Tibial nerve (tissue), 4 donors: ENCODE measurements at places on chromosomes 5 and 9.

DNA sequence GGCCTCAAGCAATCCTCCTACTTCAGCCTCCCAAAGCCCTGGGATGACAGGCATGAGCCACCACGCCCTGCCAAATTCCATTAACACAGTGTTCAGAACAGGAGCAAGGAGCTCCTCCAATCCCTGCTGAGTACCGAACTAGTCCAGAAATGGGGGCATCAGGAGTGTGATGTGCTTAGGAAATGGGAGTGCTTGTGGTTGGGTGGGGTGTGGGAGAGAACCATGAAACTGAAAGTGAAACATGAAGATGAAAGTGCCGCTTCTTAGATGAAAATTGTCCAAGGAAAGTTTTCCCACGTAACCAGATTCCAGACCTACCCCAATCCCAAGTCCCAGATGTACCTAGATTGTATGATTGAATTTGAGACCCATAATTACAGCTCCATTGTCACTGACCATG lies 16.7 kb upstream of the ZNF131 start:
- no peak for DNase-seq

DNA sequence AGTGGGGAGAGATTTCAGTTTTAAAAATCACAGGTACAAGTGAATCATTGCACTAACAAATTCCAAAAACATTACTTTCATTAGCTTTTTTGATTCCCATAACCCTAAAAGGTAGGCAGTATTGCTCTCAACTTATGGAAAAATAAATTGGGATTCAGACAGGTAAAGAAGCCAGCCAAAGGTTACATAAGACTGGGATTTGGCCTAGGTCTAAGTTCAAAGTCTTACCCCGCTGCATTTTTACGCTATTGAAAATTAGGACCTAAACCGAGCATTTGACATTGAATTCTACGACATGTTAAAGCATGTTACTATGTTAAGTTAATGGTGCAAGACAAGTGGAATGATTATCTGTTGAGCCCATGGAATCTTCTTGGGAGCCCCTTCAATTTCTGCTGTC lies 89.6 kb downstream of the ENC1 start:
- no peak for DNase-seq

- no peak for DNase-seq
These were observed 818.5 kb upstream of the SEMA6A start for GRCh38 chr5:117393125-117393524.

GRCh38 chr9:14372437-14373335 lies 58.7 kb upstream of the NFIB start:
- no peak for DNase-seq

- DNase-seq = no peak
These were observed 285.9 kb downstream of the ARL15 start for GRCh38 chr5:54024466-54024865.

- DNase-seq = no peak
These were observed 19.8 kb downstream of the TXNDC8 start for GRCh38 chr9:110317911-110318310.

- DNase-seq = no peak
These were observed 468.7 kb upstream of the TYRP1 start for GRCh38 chr9:12224449-12224848.

DNA sequence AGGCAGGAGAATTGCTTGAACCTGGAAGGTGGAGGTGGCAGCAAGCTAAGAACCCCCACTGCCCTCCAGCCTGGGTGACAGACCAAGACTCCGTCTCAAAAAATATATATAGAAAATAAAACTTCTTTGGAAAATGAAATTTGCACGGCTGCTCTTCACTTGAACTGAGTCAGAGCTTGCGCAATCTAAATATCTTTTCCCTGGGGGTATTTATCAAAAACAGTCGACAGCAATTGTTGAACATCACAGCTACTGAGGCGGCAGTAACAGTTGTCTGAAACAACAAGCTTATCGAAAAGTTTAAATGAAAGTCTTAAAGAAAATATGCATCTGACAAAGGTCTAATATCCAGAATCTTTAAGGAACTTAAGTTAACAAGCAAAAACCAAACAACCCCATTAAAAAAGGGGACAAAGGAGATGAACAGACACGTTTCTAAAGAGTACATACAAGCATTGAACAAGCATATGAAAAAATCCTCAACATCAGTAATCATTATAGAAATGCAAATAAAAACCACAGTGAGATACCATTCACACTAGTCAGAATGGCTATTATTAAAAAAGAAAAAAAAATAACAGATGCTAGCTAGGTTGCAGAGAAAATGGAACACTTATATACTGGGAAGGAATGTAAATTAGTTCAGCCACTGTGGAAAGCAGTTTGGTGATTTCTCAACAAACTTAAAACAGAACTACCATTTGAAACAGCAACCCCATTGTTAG lies 153.6 kb upstream of the CDH9 start:
- DNase-seq = no peak

- DNase-seq = no peak
These were observed 14.2 kb downstream of the CCDC180 start for GRCh38 chr9:97321691-97322090.

- DNase-seq = no peak
These were observed 138.5 kb downstream of the SLIT3 start for GRCh38 chr5:169162407-169162806.

DNA sequence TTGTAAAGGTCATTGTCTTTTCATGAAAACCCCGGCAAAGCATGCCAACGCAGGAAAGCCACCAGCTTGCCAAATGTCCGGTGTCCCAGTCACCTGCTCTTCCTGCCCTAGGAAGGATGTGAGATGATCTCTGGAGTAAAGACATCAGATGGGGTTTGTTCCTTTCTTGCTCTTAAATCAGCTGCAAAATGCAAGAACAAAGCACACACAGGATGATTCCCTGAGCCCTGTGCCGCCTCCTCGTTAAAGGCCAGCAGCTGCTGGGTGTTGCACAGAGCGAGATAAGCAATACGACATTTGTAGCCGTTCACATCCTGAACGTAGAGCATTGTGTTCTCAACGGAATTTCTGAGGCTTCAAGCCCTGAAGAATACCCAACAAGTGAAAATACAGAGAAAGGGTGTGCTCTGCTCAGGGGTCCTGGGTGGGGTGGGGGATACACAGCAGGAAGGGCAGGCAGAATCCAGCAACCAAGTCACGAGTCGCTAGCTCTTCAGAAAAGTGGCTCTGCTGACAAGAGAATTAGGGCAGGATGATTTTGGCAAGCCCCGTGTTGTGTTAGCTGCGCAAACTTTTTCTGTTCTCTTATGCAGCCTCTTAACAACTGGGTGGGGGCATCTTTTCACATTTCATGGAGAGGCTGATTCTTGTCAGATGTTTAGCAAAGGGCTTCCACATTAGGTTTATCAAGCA lies 229.2 kb upstream of the MAP3K1 start:
- DNase-seq = peak; percentile 41

DNA sequence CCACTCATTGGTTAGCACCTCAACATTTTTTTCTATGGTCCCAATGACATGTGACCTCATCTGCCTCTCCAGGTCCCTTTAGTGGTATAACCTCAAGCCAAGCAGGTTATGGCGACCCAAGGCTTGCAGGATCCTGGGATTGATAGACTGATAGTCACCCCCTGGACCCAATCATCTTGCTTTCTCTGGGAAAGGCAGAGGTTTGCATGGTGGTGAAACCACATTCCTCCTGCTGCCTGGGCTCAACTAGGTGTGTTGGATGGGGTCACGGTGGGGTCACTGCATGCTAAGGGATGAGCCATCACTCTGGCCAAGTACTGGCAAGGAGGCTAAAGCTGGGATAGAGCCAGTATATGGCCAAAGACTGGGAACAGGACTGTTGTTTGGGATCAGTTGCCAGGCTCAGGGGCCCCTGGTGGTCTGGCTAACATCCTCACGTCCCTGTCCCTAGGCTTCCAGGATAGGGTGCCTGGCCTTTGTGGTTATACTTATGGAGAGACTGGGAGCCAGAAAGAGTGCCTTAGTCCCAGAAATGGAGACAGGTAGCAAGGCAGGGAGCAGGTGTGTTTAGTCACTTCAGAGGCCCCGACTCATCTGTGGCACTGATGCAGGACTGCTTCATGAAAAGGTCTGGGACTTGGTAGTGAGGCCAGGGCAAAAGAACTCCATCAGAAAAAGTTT lies 4.6 kb upstream of the SMIM32 start:
- DNase-seq = no peak

DNA sequence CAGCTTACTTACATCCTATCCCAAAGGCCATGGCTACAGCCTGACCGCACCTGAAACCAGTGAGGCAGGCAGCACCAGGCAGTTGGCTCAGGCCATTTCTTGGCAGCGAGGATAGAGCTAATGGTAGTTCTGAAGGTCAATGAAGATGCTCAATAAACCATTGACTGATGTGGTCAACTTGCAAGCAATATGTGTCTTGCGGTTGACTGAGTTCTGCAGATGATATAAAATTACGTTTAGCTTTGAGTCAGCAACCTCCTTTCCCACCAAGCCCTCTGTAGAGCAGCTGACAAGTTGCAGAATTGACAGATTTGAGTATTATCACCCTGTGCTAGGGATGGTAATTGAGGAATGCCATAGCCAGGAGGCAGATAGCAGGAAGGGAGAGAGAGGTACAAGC lies 189.0 kb upstream of the PUM3 start:
- no peak for DNase-seq

DNA sequence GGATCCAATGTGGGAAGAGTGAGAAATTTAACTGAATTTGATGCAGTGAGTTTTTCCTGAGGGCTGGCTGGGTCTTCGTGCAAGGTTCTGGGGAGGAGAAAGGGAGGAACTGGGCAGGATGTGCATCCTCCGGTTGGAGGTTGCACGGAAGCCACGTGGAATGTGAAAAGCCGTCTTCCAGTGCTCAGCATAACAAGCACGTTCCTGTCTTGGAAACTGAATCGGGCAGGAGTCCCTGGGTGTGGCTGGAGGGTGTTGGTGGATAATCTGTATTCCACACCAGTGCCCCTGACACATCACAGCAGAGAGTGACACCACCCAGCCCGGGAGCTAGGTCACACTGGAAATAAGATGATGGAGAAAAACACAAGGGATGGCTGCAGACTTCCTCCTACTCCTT lies 154.3 kb downstream of the C5orf15 start:
- no peak for DNase-seq

DNA sequence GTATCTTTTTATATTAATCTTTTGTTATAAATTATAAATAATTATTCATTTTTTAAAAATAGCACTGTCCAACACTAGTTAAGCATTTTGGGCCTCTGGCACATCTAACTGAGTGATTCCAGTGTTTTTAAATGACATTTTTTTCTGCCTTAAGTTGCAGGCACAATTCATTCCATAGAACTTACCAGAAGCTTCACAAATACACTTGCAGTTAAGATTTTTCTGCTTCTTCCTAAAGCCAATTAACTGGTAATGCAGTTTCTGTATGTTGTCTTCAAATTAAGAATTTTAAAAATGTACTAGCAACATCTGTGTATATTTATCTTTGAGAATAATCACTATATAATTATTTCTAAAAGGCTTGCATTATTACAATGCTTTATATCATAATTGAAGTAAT lies 11.2 kb upstream of the NFIB start:
- DNase-seq = no peak

- DNase-seq = no peak
These were observed 9.4 kb upstream of the GAPT start for GRCh38 chr5:58481828-58482227.

GRCh38 chr9:110744715-110745384 lies 76.3 kb downstream of the MUSK start:
- DNase-seq = peak; percentile 25

DNA sequence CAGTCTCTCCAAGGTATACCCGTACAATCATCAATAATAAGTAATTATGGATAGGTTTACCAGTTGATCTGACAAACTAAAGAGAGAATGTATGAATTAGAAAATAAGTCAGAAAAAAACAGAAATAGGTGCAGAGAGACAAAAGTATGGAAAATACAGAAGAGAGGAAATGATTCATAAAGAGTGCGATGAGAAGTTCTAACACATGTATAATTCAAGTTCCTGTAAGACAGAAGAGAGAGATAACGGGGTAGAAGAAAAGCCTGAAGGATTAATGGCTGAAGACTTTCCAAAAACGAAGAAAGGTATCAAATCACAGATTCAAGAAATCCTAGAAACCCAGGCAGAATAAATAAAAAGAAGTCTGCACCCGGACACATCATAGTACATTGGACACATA lies 16.2 kb upstream of the SMU1 start:
- DNase-seq = no peak

DNA sequence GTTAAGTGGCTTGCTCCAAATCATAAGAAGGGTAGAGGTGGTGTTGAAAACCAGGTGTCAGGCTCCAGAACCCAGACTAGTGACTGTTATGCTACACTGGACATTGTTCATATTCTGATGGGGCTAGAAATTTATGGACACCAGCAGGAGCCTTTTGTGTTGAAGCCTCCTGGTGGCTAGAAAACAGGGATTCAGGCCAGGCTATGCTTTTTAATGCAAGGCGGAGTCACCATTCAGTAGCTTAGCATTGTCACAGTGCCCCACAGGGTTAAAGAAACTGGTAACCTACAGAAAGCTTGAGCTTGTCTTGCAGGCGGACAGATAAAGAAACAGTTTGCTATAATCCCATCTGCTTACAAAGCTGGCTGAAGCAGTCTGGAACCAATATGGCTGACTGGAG lies 23.0 kb upstream of the GOLM1 start:
- no peak for DNase-seq

GRCh38 chr5:175750511-175750931 lies 92.7 kb downstream of the HRH2 start:
- DNase-seq = no peak

- DNase-seq = no peak
These were observed 50.6 kb upstream of the UBTD2 start for GRCh38 chr5:172334196-172334595.

DNA sequence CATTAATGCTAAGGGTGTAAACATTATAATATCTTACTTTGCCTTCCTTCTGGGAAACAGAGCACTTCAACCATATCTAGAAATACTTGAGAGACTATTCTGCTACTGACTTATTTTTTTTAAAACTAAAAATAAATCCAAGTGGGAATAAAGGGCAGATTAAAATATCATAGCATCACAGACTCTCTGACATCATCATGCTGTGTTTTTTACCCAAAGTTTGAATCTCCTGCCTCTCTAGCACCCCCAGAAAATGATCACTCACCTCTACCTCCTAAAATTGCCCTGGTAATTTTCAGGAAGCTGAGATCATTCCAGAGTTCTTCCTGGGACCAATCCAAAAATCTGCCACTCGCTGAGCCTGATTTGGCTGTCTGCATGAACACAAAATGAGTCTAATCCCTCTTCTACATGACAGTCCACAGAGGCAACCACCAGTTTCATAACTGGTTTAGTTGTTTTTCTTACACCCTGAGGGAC lies 813.8 kb upstream of the DMAC1 start:
- no peak for DNase-seq

DNA sequence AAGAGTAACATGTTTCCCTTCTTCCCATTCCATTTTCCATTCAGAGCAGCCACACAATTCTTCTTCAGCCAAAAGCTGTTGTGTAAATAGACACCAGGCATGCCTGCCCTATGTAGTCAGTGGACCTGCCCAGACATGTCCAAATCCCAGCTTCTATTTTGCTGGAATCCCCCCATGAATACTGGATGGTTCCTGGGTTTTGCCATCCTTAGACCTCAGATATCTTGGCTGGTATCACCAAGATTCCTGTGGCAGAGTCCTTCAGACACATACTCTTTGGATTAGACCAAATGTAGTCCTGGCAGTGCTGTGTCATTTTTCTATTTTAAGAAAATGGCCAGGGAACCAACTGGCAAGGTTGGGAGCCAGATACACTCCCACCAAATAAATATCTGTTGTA lies 10.3 kb downstream of the FST start:
- no peak for DNase-seq

- DNase-seq = no peak
These were observed 228.6 kb upstream of the KIF2A start for GRCh38 chr5:62077387-62077786.

- no peak for DNase-seq
These were observed 696.8 kb downstream of the SEMA5A start for GRCh38 chr5:8848997-8849594.

GRCh38 chr5:776862-777711 lies 7.4 kb downstream of the ZDHHC11B start:
- no peak for DNase-seq
